ENCODE measurements at places on chromosomes 12 and 14.
A peak's percentile ranks its signal among the peaks of the same experiment; 100 is the strongest.

DNA sequence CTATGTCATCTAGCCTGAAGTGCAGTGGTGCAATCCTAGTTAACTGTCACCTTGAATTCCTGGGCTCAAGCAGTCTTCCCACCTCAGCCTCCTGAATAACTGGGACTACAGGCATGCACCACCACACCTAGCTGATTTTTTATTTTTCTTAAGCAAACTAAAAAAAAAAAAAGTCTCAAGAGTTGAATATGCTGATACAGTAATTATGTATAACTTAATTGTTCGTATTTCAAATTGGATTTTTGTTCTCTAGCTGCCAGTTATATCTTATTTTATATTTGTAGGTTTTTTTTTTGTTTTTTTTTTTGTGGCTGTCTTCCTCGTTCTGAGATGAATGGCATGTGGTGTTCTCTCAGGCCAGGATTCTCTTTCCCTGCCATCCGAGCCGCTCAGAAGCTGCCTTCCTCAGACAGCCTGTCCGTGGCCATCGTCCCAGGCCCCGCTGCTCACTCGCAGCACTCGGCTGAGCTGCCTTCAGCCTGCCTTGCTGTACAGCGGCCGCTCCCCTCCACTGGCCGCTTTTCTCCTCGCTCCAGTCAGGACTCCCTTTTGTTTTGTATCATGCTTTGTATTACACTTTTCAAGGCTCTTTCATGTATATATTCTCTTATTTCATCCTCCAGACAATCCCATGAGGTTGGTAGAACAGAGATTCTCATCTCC is 53.3 kb downstream of the WDR20 start:
- DNase-seq = no peak

- DNase-seq = no peak
Observed at GRCh38 chr12:68370006-68370590, 37.9 kb upstream of the MDM1 start.

DNA sequence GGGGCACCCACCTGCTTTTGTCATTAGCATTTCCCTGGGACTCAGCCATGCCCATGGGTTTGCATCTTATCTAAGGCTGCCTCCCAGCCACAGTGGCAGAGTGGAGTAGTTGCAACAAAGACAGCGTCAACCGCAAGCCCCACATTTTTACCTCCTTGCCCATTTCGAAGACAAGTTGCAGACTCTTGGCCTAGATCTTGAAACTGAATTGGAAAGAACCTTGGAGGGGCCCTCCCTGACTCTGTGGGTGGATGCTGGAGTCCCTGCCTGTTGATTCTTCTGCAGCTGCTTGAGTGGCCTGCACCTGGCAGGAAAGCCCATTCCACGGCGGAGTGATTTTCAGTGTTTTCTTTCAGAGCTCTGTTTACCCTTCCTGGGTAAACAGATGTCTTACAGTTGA is 309.0 kb downstream of the VRK1 start:
- no peak for DNase-seq

DNA sequence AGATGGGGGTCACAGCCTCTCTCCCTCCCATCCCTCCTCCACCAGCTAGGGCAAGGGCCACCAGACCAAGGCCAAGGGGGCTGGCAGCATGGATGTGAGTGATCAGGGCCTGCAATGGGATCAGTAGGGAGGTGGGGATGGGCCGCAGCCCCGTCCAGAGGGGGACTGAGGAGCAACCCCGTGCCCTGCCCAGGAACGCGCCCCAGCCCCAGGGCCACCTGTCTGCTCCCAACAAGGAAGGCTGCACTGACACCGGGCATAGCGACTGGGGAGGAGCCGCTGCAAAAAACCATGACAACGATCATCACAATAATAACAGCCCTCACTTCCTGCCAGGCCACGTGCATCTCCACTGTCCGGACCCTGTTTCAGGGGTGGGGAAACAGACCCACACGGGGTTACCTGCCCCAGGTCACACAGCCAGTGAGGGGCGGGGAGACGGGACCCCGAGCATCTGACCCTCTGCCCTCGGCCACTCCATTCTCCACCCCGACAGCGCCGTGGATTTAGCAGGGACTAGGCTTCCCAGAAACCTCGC is 24.3 kb downstream of the NCOR2 start:
- DNase-seq = peak; percentile 50

GRCh38 chr12:12845794-12846243 is 32.7 kb downstream of the DDX47 start:
- DNase-seq = no peak

DNA sequence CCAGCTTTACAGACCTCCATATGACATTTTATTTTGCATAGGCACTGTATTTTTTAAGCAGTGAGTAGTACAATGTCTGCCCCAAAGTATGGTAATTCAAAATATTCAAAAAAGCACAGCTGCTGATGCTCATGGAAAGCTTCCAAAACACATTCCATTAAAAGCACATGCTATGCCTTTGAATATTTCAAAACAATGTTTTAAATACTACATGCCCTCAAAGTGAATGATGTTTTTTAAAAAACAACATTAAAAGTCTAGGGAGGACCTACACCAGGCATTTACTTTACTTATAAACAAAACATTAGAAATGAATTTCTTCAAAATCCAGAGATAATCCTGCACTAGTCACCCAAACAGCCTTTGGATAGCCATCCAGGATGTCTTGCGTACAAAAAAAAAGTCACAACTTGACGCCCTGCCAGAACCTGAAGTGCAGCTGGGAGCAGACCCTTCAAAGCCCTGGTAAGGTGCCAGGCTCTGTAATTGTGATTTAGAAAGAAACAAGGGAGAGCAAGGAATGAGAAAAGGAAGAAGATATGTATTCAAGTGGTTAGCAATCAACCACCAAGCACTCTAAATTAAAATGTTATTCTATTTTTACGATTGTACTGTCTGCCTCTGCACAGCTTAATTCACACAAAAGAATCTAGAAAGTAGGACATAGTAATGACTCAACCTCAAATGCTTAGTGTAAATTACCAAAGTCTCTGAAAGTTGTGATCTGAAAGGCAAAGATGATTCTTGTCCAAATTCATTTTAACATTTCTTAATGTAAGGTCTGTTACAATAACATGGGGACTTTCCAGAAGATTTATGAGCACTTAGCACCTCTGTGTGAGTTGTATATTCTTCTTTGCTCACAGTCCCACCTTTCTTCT is 31.9 kb downstream of the CEP83 start:
- no peak for DNase-seq

- no peak for DNase-seq
Observed at GRCh38 chr12:95516757-95517156, 34.5 kb downstream of the USP44 start.

DNA sequence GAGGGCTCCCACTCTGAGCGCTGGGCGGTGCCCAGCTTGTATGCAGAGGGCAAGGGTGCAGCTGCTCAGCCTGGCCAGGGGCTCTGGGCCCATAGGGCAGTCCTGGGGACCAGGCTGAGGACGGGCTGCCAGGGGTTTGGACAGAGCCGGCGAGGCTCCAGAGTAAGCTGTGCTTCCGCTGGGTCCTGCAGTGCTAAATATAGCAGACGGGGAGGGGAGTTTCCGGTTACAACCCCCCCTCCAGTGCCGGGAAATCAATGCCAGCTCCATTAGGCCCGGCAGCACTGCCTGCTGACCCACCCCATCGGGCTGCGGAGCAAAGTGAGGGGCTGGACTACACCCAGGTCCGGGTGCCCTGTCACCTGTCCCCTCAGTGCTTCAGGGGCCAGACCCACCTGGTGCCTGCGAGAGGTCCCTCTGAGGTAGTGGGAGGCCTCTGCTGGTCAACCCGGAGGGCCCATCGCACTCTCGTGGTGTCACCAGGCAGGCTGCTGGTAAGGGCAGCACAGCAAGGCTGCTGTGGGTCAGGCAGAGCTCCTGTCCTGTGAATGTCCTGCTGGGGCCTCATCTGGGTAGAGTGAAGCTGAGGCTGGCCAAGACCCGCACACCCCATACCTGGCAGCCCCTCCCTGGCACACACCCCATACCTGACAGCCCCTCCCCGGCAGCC is 2.6 kb upstream of the JAG2 start:
- DNase-seq = no peak

DNA sequence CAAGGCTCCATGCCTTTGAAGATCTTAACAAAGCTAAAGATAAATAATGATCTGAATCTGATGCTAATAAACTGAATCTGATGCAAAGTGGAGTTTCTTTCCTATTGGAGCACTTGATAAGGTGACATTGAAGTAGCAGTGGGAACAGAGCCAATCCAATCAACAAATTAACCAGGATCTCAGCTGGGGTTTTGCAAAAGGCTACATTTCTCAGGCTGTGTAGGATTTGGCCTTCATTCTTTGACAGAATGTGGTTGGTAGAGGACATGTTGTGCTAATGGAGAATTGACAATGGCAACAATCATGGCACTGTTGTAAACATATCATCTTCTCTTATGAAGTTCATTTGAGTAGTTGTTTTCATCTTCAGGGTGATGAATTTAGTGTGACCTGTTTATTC is 164.9 kb downstream of the CCDC91 start:
- no peak for DNase-seq

GRCh38 chr14:63269561-63270225 is 49.0 kb downstream of the GPHB5 start:
- no peak for DNase-seq

DNA sequence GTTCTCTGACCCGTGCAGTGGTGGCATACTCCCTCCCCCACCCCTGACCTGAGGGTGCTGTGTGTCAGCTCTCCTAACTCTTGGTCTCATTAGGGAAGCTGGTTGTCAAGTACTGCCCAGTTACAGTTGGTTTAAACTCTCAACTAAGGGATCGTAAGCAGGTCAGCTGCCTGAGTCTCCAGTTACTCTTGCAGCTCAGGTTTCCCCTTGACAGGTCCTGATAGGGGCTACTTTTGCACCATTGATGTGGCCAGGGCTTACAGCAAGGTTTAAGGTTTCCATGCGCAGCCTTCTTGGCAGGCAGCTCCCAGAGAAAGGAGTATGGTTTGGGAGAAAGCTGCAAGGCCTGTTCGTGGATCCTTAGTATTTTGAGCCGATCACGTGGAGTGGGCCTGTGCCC is 74.5 kb downstream of the ETV6 start:
- DNase-seq = no peak

GRCh38 chr12:25876383-25877045 is 82.0 kb upstream of the RASSF8 start:
- DNase-seq = no peak
